Omental fat pad (tissue), 4 donors: ENCODE measurements at places on chromosomes 12 and 14.

DNA sequence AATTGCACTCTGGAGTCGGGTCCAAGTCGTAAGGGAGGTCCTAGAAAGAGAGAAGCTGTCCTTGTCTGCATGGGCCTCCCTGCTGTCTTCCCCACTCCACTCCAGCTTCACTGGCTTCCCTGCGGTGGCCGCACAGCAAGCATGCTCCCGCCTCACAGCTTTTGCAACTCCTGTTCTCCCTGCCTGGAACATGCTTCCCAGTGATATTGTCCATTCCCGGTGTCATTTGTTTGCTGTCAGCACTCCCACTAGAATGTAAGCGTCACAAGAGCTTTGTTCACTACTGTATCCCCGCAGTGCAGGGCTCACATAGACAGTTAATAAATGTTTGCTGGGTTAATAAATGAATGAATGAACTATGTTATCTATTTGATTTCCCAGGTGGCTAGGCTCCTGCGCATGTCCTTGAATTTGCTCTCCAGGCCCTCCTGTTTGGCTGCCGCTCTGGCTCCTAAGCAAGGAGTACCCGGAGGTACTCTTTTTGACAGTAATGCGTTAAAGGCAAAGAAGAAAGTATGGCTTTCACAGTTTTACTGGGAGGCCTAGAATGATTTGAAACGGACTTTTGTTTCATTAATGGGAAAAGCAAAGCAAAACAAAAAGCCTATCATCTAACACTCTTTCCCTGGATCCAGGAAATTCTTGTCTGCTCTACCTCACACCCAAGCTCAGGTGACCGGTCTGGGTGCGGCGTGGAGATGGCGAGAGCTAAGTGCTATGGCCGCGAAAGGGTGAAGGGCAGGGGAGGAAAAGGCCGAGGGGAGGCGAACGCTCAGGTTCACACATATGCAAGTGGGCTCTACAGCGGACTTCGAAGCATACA, 6.2 kb upstream of the SLC7A7 start:
- no peak for DNase-seq

DNA sequence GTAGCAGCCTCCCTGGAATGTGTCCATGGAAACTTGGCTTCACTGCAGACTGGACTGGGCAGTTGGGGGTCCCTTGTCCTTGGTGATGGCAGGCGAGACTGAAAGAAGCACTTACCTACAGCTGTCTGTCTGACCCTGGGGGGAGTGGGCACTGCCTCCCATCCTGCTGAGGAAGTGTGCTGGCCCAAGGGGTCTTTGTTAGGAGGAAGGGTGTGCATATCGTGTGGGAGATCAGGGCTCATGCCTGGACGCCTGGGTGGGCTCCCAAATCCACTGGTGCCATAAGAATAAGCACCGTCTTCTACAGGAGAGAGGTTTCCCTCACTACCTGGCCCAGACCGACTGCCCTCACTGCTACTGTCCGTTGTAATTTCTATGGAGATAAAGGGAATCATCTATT, 81.4 kb downstream of the PIWIL1 start:
- DNase-seq, result no peak

DNA sequence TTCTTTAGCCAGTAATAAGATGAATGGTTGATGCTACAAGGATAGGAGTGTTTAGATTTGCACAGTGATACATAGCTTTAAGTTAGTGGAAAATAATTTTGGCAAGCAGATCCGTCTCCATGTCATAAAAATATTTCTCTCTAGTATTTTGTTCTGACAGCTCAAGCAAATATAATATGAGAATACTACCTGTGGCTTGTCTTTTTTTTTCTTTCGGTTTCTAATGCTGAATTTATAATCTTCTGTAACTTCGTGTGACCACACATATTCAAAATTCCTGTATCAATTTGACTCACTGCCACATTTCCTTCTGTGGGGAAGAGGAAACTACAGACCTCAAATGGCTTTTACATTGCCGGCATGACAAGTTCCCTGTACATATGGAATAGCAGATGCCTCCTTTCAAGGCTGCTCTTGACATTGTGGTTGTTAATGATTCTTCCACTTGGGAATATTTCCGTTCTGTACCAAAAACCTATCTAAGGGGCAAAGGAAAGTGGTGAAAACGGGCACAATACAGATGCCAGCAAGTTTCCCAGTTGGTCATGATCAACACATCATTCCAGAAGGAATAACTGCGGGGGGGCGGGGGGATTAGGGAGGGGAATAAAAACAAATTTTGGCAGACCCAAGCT, 103.6 kb upstream of the CCDC91 start:
- no peak for DNase-seq

- DNase-seq, result no peak
These were observed 757 bp downstream of the SLC25A3 start for GRCh38 chr12:98594050-98594835.

- no peak for DNase-seq
These were observed 48.8 kb downstream of the SYNE2 start for GRCh38 chr14:63901434-63902085.

- DNase-seq, result no peak
These were observed 201.9 kb upstream of the RBM19 start for GRCh38 chr12:114168061-114168460.

DNA sequence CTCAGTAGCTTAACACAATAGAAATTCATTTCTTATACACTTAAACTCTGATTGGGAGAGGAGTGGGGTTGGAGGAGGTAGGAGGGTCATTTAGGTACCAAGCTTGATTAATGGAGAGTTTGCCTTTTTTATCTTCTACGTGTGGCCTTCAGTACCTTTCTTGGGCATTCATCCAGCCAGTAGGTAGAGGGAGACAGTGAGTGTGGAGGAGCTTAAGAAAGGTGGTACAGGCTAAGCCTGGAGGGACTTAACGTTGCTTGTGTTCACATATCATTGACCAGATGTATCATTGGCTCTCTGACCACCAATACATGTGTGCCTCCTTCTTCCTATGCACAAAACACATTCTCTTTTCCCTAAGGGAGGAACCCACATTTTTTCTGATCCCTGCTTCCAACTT, 232.9 kb upstream of the CRY1 start:
- no peak for DNase-seq

GRCh38 chr12:20377750-20378149, 9.4 kb downstream of the PDE3A start:
- no peak for DNase-seq

- DNase-seq, result no peak
These were observed 140.4 kb upstream of the NRXN3 start for GRCh38 chr14:78029601-78030372.

- no peak for DNase-seq
These were observed 33.4 kb upstream of the TXNRD1 start for GRCh38 chr12:104182144-104182543.
